G401 (cell line): ENCODE measurements at places on chromosomes 7 and 10. TPM values are rescaled to one million over a fixed set of nuclear protein-coding genes. Genes with fewer than 3 reads are reported as not detected.

The MCU gene
- total RNA-seq: 25.8 and 41.6 TPM in 2 replicates

The DENND11 gene
- 1.7 and 3.3 TPM in 2 replicates for total RNA-seq

DNA sequence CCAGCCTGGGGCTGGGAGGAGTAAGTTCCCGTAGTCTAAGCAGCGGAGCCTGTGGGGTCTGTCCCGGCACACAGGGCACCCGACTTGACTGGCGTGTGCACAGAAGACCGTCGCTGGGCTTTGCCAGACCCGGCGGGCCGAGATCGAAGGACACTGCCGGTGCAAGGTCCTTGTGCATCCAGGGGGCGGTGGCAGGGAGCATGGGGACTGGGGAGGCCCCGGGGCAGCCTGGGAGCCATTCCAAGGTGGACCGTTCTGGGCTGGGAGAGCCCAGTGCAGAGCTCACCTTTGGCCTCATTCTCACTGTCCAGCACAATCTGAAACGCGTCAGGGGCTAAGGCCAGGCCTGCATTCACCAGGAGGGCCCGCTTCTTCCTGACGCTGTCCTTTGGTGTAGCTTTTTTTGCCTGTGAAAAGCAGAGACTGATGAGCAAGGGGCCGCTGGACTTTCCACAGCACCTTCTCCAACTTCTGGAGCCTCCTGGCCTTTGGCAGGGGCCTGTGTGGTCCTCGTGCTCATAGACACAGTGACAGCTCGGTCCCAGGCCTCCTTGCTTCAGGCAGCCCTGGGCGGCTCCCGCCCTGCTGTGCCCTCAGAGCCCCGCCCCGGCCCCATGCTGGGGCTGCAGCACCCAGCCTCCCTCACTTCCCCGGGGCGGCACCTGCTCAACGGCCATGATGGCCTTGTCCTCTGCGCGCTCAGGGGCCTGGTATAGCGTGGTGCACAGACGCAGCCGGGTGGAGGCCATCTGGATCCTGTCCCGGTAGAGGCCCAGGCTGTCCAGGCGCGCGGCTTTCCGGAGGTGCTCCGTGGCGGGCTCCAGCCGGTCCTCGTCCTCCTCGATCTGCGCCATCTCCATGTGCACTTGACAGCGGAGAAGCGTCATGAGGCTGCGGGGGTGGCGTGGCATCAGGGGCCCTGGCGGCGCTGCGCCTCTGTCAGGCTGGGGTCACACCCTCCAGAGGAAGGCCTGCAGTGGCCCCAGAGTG, 20.3 kb downstream of the CFAP46 start:
- no peak for DNase-seq

The HIBADH gene
- 96.8 and 105 TPM in 2 replicates for total RNA-seq

GRCh38 chr7:26899519-26899918, 35.1 kb upstream of the SKAP2 start:
- no peak for DNase-seq

DNA sequence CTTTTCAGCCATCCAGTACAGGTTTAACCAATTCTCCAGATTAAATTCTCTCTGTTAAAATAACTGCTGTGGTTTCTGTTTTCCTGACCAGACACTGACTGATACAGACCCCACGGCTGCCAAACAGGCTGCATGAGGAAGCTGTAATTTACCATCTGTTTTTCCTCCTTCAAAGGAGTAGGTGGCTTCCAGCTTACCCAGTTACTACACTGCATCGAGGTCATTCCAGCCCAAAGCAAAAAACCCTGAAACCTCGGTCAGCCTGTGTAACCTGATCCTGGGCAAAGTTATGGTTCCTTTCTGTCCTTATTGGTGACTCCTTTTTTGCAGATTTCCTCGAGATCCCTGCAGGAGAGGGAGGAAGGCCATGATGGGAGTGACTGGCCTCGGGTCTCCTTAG, 27.9 kb upstream of the LOXL4 start:
- peak; percentile 76 for DNase-seq

The TRIL gene
- not detected in 2 replicates for total RNA-seq

The GLI3 gene
- not detected in 2 replicates for total RNA-seq

DNA sequence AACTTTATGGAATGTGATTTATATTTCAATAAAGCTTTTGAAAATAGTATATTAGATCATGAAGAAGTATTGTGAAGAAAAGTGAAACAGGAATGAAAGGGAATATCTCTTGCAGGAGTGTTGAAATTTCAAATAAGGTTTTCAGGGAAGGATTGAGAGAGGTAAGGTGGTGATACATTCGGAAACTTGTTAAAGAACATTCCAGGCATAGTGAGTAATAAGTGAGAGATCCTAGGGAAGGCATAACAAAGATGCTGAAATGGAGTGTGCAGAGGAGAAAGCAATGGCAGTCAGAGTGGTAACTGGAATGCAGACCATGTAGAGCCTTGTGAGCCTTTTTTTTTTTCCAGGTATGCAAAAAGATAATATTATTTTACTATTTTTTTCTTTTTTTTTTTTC, 4.1 kb downstream of the OR9A4 start:
- DNase-seq: no peak

DNA sequence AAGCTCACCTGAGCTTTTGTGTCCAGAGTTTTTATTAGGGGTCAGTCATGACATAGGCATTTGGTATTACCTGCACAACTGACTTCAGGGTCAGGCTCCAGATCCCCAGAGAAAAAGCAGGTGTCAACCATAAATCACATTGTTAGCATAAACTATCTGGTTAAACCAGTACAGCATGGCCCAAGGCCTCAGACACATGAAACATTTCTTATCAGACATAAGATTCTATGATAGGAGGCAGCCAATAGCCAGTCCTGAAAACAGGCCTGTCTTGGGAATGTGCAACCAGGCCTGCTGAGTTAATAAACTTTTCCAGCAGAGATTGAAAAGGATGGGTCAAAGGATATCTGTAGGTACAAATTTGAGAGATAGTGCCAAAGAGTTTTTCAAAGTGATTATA, 116.1 kb downstream of the TPST1 start:
- no peak for DNase-seq

The HOXA7 gene
- total RNA-seq: 4.4 and 7.1 TPM in 2 replicates

The KIAA1217 gene
- total RNA-seq: 0.31 and 2.1 TPM in 2 replicates

- no peak for DNase-seq
Measured at GRCh38 chr7:37027557-37028341, 303.5 kb upstream of the AOAH start.

DNA sequence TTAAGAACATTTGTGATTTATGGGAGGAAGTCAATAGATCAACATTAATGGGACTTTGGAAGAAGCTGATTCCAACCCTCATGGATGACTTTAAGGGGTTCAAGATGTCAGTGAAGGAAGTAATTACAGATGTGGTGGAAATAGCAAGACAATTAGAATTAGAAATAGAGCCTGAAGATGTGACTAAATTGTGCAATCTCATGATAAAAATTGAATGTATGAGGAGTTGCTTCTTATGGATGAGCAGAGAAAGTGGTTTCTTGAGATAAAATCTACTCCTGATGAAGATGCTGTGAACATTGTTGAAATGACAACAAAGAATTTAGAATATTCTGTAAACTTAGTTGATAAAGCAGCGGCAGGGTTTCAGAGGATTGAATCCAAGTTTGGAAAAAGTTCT, 70.9 kb upstream of the NEUROD6 start:
- DNase-seq: no peak

DNA sequence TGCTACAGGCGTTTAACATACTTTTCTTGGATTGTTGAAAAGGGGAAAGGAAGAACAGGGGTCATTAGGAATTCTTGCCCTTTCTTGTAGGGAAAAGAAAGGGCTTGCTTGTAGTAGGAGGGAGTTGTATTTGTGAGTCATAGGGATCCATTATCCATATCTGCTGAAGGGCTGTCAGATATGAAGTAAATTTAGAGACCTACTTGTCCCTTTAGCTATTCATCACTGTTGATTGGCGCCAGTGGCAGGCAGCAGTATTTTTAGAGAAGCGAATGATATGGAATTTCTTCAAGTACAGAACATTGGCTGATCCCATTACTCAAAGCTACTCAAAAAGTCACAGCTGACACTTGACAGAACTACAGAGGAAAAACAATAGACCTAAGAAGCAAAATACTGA, 97.7 kb downstream of the CELF2 start:
- DNase-seq: no peak

- no peak for DNase-seq
Measured at GRCh38 chr10:126910798-126911197, 5.6 kb downstream of the DOCK1 start.

DNA sequence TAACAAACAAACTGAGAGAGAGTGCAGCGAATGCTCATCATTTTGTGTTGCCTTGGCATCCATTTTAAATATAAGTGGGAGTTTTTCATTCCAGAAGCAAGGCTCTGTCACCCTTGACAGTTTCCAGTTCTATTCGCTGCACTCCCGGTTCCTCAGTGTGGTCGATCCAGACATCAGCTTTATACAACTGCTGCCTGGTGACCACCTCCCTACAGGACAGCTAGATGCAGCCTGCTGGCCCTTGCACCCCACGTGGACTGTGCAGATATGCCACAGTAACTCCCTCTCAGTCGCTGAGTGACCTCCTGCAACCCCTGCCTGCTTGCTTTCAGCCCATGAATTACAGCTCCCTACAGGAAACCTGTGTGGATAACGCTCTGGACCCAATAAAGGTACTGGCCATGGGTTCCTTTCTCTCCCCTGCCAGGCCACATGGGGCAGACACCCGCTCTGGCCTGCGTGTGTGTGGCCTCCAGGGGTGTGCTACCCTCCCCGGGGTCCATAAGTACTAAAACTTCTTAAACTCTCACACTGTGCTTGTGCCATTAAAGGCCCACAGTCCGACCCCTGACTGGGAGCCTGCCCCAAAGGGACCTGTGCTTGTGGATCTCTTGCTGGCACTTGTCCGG, 23.6 kb downstream of the BEND7 start:
- DNase-seq: no peak

The SPAM1 gene
- total RNA-seq: not detected in 2 replicates

The SLIT1 gene
- total RNA-seq: 0.06 and 0.20 TPM in 2 replicates

The INMT gene
- total RNA-seq: 0.17 TPM in 1 of 2 replicates, not detected in the other

The LOXL4 gene
- total RNA-seq: not detected in 2 replicates
